ENCODE measurements at places on chromosomes 2 and 18. TPM values are rescaled to one million over a fixed set of nuclear protein-coding genes. Genes with fewer than 3 reads are reported as not detected.
A peak's percentile ranks its signal among the peaks of the same experiment; 100 is the strongest.

DNA sequence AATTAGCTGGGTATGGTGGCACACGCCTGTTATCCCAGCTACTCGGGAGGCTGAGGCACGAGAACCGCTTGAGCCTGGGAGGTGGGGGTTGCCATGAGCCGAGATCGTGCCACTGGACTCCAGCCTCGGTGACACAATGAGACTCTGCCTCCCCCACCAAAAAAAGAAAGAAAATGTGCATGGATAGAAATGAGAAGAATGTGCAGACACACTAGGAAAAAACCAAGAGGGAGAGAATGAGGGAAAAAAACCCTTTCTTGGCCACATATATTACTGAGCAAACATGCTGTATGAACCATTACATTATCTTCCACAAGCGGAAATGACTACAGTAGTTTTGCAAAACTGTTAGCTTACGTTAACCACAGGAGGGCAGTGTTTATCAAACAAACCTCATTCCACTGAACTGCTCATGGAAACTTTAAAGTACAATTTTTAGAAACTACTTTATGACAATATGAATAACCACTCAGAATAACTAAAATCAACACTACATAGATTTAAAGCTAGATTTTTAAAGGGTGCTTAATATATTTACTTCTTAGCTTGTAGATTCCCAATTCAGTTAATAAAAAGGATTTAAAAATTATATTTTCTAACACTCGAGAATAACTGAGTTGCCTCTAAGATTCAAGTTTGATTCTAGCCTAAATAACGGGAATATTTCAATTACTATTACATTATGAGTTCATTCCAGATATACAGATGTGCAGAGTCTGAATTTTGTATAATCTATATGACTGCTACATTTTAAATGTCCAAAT lies 26.4 kb downstream of the ASXL2 start:
- no peaks in the 10 kb centered on the region for H3K36me3 ChIP-seq
- H3K27ac ChIP-seq: no peak overlapping the region
- no peaks in the 10 kb centered on the region for H3K4me1 ChIP-seq

Gene TXNDC2
- not detected for total RNA-seq

- H3K4me3 ChIP-seq: no peak overlapping the region
- peaks cover 52% of the 10 kb centered on the region for H3K27me3 ChIP-seq
- no peak for DNase-seq
- H3K27ac ChIP-seq: no peak overlapping the region
Measured at GRCh38 chr2:174343343-174343622, 8.5 kb downstream of the SP9 start.

Gene ASB18
- total RNA-seq: not detected

- no peak for DNase-seq
- H3K27ac ChIP-seq: no peak overlapping the region
- H3K27me3 ChIP-seq: no peaks in the 10 kb centered on the region
- no peaks in the 10 kb centered on the region for H3K4me1 ChIP-seq
Measured at GRCh38 chr2:147714582-147714981, 130.2 kb upstream of the ACVR2A start.

GRCh38 chr18:6979954-6980353 lies 137.6 kb downstream of the LAMA1 start:
- no peak for DNase-seq
- H3K27ac ChIP-seq: no peak overlapping the region
- H3K4me1 ChIP-seq: no peaks in the 10 kb centered on the region

Gene STEAP3
- total RNA-seq: 4.7 TPM

Gene IL36A
- not detected for total RNA-seq

GRCh38 chr2:208466920-208467298 lies 60.3 kb downstream of the PTH2R start:
- H3K4me3 ChIP-seq: no peak overlapping the region
- no peaks in the 10 kb centered on the region for H3K4me1 ChIP-seq
- no peak for DNase-seq
- H3K27ac ChIP-seq: no peak overlapping the region

DNA sequence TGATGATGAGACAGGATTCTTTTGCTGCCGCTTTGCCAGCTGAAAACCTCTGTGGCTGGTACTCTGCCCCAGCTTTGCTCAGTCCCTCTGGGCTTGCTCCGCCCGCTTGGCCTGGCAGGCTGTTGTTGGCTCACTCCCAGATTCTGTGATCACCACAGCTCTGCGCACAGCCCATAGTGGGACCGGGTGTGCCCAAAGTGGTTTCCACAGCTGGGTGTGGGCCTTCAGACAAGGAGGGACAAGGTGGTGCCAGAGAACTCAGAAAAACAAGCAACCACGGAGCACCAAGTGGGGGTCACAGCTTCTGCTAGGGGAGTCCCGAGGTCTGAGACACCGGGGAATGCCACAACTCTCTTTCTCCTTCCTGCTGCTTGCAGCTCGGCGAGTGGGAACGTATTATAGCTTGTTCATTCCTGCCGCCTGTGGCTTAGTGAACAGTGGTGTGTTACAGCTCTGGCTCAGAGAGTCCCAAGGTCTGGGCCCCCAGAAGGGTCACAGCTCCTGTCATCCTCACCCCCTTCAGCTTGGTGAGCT lies 9.2 kb upstream of the KYNU start:
- H3K36me3 ChIP-seq: no peaks in the 10 kb centered on the region
- peak; percentile 14 for DNase-seq
- H3K27ac ChIP-seq: no peak overlapping the region
- no peak overlapping the region for H3K4me3 ChIP-seq
- no peaks in the 10 kb centered on the region for H3K27me3 ChIP-seq

DNA sequence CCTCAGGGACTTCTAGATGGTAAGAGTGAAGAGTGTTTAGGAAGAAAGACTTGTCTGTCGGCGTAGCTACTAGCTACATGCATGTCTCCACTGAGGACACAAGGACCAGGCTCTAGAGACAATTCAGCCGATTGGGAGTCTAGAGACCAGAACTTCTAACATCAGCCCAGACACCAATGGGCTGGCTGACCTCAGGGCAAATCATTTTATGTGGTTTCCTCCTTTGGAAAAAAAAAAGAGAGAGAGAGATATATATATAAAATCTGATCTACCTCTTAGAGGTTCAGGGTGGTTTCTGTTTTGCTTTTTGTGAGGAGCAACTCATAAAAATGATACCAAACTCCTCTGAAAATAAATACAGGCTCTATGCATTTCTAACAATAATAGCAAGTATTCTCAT lies 212.8 kb downstream of the BCL2 start:
- H3K27ac ChIP-seq: peak overlapping the region; percentile 27
- H3K36me3 ChIP-seq: no peaks in the 10 kb centered on the region
- no peaks in the 10 kb centered on the region for H3K27me3 ChIP-seq

All from uterus (tissue), 4 donors.